ENCODE measurements at places on chromosomes 5 and 9. TPM values are rescaled to one million over a fixed set of nuclear protein-coding genes. Genes with fewer than 3 reads are reported as not detected.

DNA sequence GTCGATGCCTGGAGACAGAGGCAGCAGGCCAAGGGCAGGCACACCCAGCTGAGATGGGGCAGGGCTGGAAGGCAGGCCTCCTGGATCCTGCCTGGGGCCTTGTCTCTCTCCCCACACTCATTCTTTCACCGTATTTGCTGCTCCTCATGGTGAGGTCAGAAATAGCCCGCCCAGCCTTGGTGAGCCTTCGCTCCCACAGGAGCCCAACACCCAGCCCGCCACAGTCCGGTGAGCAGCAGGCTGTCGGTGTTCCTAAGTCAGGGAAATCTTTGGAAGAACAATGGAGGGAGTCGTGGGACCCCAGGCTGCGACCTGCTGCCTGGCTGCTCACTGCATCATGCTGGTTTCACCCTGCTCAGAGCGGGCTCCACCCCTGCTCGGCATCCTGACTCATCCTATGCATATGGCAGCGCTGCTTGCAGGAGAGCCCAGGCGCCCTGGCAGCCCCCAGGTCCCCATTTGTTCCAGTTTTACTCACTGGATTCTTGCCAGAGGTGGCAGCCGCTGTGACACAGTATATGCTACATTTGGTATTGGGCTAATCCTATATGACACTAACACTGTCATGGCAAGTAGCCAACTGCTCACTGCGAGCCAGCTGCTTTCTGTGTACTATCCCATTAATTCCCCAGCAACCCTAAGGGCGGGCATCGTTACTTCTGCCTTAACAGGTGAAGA lies 53.2 kb upstream of the NCS1 start:
- peak; percentile 98 for DNase-seq

KIF4B gene
- 0.10 TPM for total RNA-seq

DNA sequence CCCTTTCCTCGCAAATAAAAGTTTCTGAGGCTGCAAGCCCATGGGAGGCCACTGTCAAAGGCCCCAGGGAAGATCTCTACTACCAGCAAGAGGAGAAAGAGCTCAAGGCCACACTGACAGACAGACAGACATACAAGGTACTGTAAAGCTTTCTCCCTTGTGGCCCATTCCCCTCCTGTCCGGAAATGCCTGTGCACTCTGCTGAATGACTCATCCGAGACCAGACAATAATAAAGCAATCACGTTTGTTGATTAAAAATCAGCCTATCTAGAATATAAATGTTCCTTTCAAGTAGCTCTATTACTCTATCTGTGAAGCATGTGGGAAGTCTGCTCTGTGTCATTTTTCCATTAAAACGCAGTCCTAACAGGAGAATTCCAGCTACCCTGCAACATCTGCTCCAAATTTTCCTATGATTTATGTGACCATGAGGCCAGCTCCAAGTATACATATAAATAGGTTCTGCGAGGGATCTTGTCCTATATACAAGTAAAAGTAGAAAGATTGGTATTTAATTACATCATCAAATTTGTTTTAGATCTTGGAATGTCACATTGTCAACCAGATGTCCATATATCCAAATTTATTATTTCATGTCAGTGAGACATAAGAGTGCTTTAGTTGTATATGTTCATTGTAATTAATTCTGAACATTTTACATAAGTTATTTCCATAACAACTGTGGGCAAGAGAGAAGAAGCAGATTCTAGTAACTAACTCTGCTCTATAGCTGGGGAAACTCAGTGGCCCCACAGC lies 34.7 kb upstream of the TGFBI start:
- DNase-seq: peak; percentile 83

AK3 gene
- total RNA-seq: 75.4 TPM

- DNase-seq: no peak
Observed at GRCh38 chr9:89993678-89994630, 389.1 kb downstream of the GADD45G start.

- peak; percentile 28 for DNase-seq
Observed at GRCh38 chr9:127098916-127099553, 23.4 kb downstream of the ANGPTL2 start.

GRCh38 chr5:113336975-113337374 lies 97.8 kb downstream of the TSSK1B start:
- DNase-seq: peak; percentile 48

DNA sequence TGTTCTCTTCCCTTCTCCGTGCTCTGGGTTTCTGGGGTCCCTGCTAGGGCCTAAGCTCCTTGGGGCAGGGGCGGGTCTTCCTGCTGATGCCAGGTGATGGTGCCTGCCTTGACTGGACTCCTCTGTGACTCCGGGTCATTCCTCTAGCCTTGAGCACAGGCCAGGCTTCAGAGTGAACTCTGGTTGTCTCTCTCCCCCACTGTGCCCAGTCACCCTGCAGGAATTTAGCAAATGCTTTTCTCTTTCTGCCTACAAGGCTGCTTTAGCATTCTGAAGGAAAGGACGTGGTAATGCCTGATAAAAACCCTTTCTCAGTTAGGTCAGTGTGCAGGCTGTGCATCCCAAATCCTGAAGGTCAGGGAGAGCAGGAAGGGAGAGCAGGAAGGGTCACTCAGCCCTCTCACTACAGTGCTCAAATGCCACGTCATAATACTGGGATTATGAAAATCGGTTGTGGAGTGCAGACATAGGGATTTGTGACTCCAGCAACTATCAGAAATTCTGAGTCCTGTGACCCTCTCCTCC lies 2.7 kb downstream of the CXCL14 start:
- no peak for DNase-seq

- no peak for DNase-seq
Observed at GRCh38 chr5:116388564-116389258, 185.9 kb downstream of the SEMA6A start.

BSPRY gene
- 2.6 TPM for total RNA-seq

CDC25C gene
- total RNA-seq: 4.4 TPM

GRCh38 chr5:132662925-132663770 lies 5.2 kb downstream of the IL13 start:
- DNase-seq: no peak

- DNase-seq: peak; percentile 89
Observed at GRCh38 chr5:170225326-170226128, 7.3 kb upstream of the C5orf58 start.

DNA sequence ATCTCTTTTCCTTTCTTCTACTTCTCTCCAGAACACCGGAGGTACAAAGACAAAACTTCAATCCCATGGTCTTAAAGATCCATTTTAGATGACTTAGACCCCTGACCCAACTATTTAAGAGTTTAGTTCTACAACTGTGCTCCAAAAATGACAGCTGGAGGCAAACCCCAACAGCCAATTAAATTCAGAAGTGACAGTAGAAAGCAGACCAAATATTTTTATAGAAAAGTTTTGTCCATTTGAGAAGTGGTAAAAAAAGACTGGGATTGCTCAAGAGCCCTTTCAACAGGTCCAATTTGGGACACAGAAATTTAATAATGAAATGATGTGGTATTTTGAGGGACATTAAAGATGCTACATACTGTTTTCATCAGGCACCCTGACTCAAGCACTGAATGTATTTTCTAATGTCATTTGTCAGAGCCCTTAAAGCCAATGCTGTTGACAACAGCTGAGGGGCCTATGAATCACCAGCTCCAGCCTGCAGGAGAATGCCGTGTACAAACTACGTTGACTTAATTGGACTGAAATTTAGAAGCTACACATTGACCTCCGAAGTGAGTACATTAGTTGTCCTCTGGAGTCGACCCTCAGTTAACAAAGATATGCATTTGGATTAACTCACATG lies 147.5 kb upstream of the PIK3R1 start:
- no peak for DNase-seq

GRCh38 chr5:118775790-118776499 lies 212.4 kb downstream of the DTWD2 start:
- no peak for DNase-seq

GRCh38 chr9:71758785-71759184 lies 9.5 kb downstream of the CEMIP2 start:
- DNase-seq: peak; percentile 48

DNA sequence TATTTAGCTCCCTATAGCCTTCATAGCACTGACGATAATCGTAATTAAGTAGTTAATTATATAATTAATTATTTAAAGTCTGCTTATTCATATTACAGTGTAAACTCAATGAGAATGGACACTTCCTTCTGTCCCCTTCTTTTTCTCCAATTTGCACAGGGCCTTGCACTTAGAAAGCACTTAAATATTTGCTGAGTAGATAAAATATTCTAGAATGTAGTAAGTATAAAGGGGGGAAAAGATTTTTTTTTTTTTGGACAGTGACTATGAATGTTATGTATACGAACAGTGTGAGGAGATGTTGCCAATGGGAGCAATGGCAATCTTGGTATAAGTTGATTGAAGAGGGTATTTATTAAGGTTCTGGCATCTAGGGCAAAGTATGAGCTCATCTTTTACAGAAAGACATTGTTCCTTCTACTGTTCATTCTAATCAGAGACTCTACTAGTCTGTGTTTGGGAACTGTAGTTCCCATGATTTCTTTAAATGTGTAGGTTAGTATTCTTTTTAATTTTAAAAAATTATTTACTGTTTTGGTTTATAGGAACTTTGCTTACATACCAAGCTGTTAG lies 49.4 kb downstream of the YTHDC2 start:
- DNase-seq: no peak

GRCh38 chr9:94946256-94946655 lies 219.8 kb downstream of the AOPEP start:
- DNase-seq: no peak

DNA sequence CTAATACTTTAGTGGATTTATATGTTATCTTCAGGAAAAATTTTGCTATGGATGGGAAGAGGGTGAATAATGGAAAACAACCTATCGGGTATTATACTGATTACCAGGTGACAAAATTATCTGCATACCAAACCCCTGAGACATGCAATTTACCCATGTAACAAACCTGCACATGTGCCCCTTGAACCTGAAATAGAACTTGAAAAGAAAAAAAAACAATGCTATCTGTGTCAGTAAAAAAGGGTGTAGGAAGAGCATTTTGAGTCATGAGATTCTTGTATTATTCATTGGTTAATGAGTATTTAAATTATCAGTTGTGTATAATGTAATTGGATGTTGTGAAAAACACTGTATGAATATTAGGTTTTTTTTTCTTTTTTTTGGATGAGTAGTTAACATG lies 75.4 kb downstream of the PRR16 start:
- no peak for DNase-seq

UBE2QL1 gene
- 2.3 TPM for total RNA-seq

ZNF454 gene
- 4.7 TPM for total RNA-seq

All from tongue (tissue), 3 donors.